ENCODE measurements at places on chromosomes 1 and 21.

GRCh38 chr21:26935977-26936376, 30.9 kb downstream of the ADAMTS5 start:
- no peak for DNase-seq

DNA sequence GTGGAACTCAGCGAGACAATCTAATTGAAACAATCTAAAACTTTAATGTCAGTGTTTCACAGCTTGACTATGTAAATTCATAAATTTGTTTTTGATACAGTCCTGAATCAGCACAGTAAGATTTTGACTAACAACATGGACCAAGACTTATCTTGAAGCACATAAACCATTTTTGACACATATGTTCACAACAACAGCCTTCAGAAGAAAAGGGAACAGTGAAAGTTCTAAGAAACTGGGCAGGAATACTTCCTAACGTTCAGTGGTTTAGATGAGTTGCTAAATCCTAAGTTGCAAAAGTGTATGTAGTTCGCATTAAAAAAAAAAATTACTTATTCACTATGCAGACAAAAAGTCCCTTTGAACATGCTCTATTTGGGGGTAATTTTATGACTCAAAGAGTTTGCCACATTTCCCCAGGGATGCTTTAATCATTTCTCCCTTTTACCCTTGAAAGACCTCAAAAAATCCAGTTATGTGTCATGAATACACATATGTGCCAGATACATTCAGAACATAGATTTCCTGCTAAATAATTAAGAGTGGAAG, 120.2 kb downstream of the MRPL39 start:
- no peak for DNase-seq

DNA sequence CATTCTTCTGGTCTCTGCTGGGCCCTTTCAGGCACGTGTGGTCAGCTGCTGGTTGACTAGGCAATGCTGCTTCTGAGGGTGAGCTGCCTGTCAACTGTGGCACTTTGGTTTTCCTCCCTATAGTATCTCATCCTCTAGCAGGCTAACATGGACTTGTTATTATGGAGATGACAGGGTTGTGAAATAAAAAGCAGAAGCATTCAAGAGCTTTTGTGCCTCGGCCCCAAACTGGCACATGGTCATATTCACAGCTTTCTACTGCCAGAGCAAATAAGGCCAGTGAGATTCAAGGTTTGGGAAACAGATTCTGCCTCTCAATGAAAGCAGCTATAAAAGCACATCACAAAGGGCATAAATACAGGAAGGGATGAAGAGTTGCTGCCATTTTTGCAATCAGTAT, 1.6 kb upstream of the ZNF124 start:
- no peak for DNase-seq

DNA sequence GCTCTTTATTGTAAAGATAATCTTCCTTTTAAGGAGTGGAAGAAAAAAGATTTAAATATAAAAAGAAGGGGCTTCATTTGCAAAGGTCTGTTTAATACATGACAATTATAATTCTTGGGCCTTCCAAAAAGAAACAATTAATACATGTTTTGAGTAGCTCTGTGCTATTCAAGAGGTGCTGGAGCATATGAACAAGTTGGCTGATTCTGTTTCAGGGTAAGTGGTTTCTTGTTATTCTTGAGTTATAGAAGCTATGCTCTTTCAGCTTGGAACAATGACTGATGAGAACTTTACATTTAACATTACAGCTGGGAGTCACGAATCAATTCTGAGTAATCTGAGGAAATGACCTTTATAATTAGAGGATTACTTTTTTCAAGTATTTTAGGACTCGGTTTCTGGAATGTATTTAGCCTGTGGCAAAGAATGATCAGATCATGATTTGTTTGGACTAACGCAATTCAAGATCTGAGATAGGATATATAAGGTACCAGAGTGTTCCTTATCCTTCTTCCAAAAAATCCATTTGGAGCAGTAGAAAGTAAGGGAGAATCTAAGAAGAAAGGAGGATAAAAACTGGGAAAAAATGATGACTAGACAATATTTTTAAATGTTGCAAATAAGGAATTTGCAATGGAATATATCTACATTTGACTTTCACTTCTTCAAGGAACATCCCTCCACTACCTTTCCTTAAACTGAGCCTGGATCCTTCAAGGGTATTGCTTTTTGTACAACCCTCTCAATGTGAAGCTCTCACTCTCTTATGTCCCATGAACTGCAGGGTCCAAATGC, 77.1 kb upstream of the KCTD3 start:
- no peak for DNase-seq

DNA sequence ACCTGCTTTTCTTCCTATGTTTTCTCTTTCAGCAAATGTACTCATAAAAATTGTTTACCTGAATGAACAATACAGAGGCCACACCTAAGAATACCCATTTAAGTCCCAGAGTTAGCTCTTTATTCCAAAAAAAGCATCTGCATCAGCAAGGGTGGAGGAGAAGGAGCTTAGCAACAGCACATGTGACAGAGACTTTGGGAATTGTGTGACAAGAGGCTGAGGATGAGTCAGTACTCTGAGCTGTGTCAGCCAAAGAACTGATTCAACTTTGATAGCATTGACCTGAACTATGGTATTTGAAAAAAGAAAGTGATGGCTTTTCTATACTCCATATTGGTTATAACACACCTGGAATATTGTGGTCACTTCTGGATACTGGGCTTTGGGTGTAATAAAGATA, 162.7 kb downstream of the ZNF648 start:
- DNase-seq = no peak

- DNase-seq = no peak
Measured at GRCh38 chr1:111856411-111857185, 100.9 kb downstream of the DDX20 start.

DNA sequence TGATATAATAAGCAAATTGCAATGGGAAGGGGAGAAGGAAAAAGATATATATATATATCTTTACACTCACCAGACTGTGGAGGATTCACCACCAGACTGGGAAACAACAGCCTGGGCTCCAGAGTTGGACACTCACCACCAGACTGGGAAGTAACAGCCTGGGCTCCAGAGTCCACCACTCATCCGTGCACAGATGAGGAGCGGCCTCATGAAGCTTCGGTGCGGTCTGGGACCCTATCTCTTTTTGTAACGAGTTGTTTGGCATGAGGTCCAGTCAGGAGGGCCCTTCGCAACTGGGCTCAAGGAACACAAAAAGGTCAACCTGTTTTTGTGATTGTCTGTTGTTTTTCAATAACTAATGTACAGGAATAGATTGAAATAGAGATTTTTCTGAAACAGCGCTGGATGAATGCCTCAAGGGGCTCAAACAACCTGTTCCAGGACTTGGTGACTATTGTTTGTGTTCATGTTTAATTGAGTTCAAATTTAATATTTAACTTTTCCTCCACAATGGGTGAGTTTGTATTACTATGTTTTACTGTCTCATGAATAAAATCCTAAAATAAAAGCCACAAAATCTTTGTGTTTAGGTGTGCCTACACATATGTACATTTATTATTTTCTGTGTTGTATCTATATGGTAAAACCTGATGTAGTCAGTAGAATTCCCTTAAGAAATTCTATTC, 40.1 kb downstream of the S100A10 start:
- DNase-seq = no peak

DNA sequence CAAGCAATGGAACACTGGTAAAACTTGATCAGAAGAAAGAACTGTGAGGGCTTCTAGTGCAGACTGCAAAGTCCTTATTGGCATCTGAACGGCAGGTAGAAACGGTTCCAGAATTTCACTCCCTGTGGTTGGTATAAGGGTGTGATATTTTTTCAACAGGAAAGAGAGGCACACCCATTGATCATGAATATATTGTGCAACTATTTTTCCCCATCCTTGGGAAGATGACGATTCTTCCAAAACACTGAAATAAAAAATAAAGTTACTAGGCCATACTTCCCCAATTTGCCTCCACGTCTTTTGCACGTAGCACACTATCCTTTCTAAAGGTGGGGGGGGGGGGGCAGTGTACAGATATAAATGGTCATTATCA, 49.6 kb downstream of the TARBP1 start:
- DNase-seq = no peak

DNA sequence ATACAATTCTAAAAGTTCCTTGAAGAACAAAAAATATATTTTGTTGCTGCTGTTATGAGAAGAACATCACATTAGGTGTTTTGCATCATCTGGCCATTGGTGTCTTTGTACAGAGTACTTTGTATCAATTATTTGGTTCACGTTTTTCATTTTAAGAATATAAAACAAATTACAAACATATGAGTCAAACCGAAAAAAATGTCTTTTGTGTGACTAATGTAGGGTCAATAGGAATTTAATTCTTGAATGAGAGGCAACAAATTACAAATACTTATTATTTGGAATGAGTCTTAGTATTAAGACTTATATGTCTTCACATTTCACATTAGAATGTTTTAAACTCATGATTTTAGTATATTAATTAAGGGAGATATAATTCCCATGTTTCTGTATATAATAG, 54.8 kb downstream of the NR5A2 start:
- DNase-seq = no peak

All from coronary artery (tissue), 2 donors.